T-helper 1 cell (primary cell): ENCODE measurements at places on chromosomes 5 and 9.

GRCh38 chr5:1037123-1037670, 28.6 kb downstream of the NKD2 start:
- DNase-seq: peak; percentile 8

DNA sequence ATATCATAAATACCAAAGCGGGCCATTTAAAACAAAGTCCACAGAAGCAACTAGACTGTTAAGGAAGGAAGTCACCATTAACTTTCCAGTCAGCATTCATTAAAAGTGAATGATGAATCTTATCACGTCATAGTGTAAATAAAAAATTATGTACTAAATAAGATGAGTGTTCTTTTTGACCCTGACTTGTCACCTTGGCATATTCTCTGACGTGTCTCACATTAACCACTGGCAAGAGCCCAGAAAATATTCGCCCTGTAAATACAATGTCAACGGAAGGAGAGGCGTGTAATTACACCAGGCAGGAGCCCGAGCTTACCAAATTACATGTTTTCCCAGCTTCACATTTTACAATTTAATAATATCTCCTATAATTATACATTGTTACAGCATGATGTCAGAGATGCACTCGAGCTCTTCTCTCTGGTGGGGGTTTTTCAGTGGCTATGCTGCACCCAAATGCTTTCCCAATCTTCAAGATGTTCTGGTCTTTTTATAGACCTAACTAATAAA, 29.3 kb upstream of the UBE2QL1 start:
- DNase-seq: no peak

DNA sequence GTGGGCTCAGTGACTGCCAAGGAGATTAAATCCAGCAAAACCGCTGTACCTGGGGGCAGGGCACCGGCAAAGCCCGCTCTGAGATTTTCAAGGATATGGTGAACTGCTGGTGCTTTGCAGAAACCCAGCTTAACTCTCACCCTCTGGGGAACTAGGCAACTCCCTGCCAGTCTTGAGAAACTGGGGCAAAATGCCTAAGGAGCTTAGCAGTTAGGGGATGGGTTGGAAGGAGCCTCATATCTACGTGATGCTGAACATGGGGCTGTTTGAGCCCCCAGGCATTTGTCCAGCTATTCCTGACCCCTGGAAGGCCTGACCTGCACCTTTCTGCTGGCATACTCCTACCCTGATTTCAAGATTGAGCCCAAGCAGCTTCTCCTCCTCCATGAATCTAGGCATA, 108.6 kb upstream of the TBC1D2 start:
- no peak for DNase-seq

DNA sequence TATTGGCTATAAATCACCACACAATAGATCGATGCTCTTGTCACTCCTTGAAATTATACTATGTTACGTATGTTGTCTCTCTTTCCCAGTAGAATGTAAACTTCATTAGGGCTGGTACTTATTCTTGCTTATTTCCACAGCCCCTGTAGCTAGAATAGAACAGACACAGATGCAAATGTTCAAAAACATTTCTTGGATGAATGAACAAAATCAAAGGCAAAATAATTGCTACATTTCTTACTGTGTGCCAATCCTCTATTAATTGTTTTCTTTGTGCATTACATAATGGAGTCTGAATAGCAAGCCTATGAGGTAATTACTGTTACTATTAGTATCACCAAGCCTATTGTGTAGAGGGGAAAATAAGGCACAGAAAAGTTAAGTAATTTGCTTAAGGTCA, 725 bp upstream of the OR13C2 start:
- DNase-seq: no peak

DNA sequence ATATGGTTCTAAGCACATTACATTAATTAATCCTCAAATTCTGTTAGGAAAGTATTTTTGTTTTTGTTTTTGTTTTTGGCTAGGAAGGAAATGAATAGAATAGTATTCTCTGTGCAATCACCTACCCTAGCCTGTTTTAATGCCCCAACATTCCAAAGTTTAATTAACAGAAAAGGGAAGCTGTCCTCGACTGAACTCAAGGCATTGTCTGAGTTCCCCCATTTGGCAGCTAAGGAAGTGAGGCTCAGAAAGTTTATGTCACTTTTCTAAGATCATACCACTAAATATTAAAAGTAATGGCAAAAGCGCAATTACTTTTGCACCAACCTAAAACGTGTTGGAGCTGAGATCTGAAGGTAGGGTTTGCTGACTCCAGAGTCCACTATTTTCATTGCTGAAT, 59.8 kb downstream of the FGF1 start:
- DNase-seq: no peak

DNA sequence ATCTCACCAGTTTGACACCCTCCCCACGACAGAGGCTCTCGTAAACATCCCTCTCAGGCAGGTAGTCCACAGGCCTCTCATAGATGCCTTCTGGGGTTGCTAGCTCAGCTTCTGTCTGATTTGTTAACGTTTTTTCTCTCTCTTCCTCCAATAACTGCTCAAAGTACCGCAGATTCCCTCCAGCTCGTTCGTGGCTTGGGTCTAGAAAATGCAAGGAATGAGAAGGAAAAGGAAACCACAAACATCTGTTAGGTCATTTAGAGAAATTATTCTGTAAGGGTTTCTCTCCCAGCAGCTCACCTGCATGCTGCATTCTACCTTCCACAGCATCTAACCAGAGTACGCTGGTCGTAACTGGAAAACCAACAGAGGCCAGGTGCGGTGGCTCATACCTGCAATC, 18.5 kb downstream of the P4HA2 start:
- no peak for DNase-seq

GRCh38 chr5:155591273-155591672, 577.7 kb downstream of the KIF4B start:
- no peak for DNase-seq

DNA sequence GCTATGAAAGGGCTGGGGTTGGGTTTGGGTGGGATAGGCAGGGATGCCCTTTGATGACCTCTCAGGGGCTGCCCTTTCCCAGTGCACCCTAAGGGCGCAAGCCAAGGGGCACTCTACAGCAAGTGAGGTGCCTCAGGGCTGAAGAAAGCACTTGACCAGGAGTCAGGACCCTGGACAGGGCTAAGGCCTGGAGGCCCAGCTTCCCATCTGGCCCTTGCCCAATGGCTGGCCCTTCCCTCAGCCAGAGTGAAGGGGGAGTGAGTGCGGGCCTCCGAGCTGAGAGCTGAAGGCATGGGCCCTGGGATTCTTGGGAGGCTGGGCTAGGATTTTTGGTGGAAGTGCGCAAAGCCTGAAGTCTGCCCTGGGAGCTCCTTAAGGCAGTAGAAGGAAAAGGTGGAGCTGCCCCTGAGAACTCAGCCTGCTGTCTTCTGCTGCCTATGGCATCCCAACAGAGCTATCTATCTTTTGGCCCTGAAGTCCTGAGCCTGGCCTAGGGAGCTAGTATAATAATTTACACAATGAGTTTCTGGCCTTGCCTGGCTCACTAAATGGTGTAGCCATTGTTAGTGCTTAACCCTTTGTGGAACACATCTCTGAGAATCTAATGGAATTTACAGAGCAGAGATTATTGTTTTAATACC, 16.4 kb downstream of the JADE2 start:
- DNase-seq: no peak

- peak; percentile 76 for DNase-seq
Measured at GRCh38 chr5:76402251-76402885, 717 bp upstream of the IQGAP2 start.

DNA sequence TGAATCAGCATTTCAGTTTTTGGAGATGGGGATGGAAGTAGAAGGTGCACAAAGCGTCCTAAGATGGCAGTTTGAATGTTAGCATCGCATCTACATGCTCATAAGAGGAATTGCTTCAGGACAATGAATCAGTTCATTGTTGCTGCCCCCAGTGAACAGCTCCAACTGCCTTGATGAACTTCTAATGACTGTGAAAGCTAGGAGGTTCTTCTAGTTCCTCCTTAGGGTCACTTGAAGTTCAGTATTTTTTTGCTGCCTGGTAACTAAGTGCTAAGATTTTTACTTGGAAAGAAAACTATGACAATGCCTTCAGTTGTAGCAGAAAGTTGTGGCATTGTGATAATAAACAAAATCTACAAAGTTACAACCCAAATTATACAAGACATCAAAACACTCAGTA, 271.6 kb downstream of the RAB3C start:
- DNase-seq: no peak

GRCh38 chr9:71333321-71333720, 211.9 kb upstream of the TRPM3 start:
- DNase-seq: no peak

GRCh38 chr5:59587489-59588337, 305.8 kb downstream of the PDE4D start:
- no peak for DNase-seq

- no peak for DNase-seq
Measured at GRCh38 chr5:93082981-93083380, 498.0 kb downstream of the NR2F1-AS1 start.

DNA sequence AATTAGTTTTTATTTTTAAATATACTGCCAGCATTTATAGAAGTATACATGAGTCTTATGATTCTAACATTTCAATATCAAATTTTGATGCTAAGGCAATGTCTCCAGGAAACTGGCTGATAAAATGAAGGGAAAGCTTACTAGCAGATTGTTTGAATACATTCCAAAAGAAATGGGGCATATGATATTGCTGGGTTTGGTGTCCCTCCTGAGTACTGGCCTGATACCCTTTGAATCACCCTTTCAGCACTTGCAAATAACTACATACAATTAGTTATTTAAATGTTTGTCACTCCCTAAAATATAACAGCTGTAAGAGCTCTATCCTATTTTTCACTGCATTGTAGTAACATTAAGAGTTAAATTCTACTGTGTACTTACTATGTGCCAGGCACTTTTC, 360.8 kb downstream of the HCN1 start:
- DNase-seq: no peak

GRCh38 chr9:35079041-35079425, 709 bp downstream of the FANCG start:
- DNase-seq: no peak

- DNase-seq: no peak
Measured at GRCh38 chr5:40321514-40321913, 358.2 kb upstream of the PTGER4 start.

DNA sequence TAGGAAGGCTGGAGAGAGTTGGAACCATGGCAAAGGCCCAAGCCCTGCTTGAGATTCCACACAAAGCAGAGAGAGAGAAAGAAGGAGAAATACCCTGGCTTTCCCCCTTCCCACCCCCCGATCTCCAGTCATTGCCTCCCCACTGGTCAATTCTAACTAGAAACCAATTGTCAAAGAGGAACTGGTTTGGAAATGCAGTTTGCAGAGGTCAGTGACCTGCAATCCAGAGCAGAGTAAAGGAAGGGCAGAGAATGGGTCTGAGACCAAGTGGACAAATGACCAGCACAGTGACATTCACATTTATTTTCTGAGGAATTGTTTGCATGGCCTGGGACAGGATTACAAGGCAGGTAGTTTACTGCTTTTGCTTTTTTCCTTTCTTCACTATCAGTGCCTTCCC, 37.5 kb upstream of the ZFYVE16 start:
- DNase-seq: no peak

GRCh38 chr5:141313711-141314110, 6.9 kb downstream of the TAF7 start:
- DNase-seq: no peak
